ACHN (cell line): ENCODE measurements at places on chromosomes 4 and X.

DNA sequence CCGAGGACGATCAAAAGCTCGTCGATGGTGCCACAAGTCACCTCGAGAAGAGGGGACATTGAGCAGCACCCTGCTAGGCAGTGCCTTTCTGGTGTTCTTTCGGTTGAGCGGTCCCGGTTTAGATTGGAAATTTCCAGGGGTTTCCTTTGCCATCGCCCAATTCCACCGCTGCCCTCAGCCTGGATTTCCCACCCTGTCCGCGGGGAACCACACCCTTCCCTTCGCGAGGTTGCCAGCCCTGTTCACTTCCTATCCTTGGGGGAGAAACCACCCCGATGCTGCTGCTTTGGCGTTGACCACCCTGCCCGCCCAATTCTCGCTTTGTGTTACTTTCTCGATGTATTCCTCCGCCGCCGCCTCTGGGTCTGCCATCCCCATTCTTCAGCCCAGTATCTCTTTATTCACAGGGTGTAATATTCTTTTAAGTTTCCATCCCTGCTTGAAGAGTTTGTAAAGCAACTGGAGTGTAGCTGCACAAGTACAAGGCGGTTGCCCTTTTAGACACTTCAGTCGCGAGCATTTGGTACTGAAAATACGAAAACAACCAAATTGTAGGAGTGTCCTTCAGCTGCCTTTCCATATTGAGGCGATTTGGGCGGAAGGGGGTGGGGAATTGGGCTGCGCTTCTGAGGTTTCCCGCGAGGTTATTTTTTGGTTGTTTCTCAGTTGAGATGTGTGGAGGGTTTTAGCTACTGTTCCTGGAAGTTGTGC is 1.1 kb downstream of the OGT start:
- DNase-seq, result peak; percentile 37

DNA sequence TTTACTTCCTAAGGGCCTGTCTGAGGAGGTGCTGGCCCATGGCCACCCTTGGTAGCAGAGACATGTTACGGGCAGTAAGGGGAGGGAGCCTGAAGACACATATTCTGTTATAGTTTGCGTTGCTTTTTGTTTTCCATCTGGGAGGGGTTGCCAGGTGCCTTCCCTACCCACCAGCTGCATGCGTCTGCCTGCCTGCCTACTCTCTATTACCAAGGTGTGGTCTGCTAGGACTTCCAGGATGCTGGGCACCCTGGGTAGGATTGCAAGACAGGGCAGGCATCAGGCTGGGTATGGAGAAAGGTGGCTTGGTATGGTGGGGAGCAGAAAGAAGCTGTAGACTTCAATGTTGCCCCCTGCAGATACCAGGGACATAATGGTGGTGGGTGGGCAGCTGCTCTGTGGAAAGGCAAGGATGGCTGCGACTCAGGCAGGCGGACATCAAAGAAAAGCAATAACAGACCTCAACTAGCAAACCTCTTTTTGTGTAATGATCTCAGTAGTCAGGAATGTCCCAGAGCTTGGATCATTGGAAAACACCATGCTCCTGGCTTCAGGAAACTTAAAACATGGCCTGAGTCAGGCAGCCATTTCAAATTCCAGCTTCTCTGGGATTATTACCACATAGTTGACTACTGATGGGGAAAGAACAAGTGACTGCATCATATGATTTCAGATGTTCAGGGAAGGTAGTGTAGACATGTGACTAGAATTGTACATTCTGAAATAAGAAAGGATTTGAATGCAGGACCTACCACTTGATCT is 67.8 kb downstream of the HOPX start:
- DNase-seq, result peak; percentile 68

GRCh38 chr4:17468619-17469221 is 43.2 kb downstream of the QDPR start:
- DNase-seq, result no peak

GRCh38 chr4:108144451-108144850 is 24.3 kb downstream of the LEF1 start:
- no peak for DNase-seq

GRCh38 chrX:44506678-44507077 is 36.0 kb downstream of the FUNDC1 start:
- no peak for DNase-seq

DNA sequence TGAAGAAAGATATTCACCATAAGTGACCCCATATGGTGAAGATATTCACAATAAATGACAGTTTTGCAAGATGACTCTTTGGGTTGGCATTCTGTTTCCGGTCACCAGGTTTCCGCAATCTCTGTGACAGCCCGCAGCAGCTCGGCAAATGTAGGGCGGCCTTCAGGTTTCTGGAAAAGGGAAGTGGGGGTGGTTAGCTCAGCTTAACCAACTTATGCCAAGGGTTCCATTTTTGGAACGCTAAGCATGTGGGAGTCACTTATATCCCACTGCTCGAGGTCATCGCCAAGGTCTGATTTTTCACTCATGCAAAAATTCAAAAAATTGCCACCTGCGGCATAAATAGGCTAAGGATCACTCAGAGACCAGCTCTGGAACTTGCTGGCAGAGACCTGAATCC is 51.0 kb downstream of the NIPAL1 start:
- DNase-seq, result no peak

DNA sequence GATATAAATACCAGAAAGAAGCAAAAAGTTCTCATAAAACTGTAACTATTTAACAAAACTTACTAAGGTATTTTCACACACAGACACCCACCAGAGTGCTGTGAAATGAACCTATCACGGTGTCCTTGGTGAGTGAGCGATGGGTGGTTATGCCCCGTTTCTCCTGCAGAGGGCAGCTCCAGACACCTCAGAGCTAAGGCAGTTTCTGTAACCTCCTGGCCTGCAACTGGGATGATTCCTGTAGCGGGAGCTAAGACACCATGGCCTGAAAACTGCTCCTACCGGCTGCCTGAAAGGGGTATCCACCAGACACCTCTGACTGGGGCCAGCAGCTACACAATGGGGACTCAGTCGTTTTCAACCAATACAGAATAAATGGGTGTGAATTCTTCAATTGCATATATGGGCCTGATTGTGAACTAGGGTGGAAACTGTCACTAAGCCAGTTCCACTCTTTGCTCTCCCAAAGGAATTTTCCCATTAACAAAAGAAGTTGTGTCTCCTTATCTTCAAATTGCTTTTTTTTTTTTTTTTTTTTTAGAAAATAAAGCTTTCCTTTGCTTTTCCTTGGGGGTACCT is 2375.8 kb upstream of the TENM3 start:
- DNase-seq, result peak; percentile 66

DNA sequence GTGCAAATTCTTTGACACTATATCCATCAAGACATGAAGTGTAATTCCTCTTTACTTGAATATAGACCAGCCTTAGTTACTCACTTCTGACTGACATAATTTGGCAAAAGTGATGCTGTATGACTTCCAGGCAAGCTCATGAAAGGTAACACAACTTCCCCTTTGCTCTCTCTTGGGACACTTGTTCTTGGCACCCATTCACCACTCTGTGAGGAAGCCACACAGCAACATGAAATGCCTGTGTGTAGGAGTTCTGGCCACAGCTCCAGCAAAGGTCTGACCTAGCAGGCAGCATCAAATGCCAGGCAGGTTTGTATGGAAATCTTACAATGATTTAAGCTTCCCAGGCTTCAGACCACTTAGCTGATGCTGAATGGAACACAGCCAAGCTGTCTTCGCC is 280.3 kb downstream of the PDHA2 start:
- DNase-seq, result no peak

DNA sequence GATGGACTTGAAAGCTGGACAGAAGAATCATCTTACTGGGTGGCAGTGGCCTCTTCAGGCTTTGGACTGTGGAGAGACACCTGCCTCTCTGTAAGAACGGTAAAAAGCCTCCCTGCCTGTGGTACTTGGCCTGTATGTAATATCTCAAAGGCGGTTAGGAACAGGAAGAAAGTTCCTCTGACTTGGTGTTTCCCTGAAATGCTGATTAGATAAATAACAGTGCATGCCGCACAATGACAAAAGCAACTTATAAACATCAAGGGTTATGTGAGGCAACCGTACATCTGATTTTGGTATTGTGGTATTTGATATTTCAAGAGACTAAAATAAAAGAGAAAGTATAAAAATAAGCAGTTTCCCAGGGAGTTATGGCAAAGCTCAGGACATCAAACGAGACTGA is 92.4 kb upstream of the SORBS2 start:
- DNase-seq, result no peak

GRCh38 chrX:108947205-108947604 is 210.8 kb upstream of the IRS4 start:
- DNase-seq, result no peak

DNA sequence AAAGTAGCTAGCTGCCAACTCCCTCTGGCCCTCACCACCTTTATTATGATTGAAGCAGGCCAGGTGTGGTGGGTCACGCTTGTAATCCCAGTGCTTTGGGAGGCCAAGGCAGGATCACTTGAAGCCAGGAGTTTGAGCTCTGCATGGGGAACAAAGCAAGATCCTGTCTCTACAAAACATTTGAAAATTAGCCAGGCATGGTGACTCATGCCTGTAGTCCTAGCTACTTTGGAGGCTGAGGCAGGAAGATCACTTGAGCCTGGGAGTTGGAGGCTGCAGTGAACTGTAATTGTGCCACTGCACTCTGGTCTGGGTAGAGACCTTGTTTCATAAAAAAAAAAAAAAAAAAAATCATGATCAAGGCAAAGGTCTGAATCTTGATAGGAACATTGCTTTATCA is 467.0 kb upstream of the DIPK2B start:
- no peak for DNase-seq

DNA sequence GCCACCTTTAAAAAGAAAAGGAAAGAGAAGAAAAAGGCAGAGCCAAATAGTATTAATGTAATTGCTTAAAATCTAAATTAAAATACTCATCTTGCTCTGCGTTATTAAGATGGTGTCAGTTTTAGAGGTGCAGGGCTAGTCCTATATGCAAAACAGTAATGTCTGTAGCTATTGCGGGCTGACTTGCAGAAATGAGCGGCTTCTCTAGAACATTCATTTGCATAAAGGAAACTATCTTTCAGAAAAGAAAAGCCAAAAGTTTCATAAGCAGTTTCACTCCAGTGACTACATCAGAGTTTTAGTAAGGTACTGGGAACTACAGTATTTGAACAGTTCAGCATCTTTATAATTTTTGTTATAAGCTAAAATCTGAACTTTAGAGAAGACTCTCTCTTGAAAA is 6.0 kb downstream of the SMAD1 start:
- no peak for DNase-seq

DNA sequence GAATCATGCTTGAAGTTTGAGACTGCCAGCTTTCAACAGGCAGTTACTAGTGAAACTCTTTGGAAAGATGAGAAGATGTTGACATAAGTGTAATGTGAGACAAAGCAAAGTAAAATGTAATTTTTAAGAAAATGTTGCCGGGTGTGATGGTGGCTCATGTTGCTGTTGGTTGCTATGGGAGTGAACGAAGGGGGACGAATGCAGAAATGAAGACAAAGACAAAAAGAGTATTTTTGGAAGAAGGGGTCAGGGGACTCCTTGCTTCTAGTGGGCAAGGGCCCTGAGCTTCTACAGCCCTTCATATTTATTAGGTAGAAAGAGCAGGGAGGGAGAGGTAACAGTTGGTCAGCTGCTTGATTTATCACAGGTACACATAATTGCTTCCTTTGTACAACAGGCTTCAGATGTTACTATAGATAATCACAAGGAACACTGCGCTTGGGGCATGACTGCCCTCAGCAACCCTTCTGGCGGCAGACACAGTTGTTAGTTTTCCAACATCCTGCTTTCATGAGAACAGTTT is 11.9 kb upstream of the UGDH start:
- DNase-seq, result peak; percentile 19

DNA sequence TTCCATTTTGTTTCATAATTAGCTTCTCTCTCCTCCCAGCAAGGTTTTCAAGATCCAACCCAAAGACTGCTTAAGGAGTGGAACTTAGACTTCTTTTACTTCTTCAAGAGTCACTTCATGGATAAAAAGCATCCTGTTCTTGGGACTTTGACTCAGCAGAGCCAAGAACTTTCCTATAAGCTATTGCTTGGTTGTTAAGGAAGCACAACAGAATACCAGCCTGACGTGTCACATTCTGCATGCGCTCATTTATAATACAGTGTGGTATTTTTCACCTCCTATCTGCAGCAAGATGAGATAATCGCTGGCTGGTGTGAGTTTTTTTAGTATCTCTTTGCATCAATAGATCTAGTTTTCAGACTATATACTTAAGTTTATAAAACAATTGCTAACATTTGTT is 152.1 kb downstream of the PALLD start:
- DNase-seq, result peak; percentile 80

- DNase-seq, result no peak
These were observed 643.9 kb downstream of the TRIML1 start for GRCh38 chr4:188783175-188783574.

- DNase-seq, result no peak
These were observed 110.6 kb upstream of the FSTL5 start for GRCh38 chr4:162274354-162274753.

DNA sequence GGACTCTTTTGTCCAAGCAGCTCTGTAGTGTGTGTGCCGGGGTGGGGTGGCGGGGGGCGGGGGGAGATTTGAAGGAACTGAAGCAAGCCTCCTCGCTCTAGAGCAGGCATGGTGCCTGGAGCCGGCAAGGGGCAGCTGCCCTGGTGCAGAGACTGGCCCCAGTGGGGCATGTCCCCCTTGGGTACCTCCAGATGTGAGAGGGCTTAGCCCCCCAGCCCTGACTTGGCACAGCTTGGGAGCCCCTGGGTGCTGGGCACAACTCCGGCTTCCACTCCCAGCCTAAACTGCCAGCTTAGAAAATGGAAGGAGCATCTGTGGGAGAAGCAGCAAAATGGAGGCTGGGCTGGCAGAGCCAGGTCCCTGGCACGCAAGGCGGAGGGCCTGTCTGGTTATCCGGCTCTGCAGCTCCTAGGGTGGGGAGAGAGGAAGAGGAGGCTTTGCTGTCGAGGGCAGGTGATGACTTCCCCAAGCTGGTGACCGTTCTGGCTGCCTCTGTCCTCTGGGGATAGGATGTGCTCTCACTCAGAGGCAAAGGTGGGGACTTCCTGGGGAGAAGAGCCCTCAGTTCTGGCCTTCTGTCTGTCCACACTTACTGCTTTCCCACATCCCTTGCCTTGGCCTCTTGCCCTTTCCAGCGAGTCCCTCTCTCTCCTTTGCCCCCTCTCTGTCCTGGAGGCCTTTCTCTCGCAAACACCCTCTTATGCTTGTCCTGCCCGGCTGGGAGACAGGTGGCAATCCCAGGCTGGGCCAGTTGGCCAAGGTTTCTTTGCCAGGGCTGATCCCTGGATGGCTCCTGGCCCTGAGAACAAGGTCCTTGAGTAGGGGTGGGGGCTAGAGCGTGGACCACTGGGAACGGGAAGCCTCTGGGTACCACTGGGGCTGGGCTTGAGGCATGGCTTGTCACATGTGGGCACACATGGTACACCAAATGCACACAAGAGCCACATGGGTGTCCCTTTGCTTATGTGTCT is 2.0 kb downstream of the DLG3 start:
- no peak for DNase-seq

- no peak for DNase-seq
These were observed 1958.9 kb upstream of the TENM3 start for GRCh38 chr4:180284267-180284666.

- DNase-seq, result no peak
These were observed 151.5 kb downstream of the CFAP47 start for GRCh38 chrX:36071061-36071460.
